ENCODE measurements at places on chromosomes 6 and 20. TPM values are rescaled to one million over a fixed set of nuclear protein-coding genes. Genes with fewer than 3 reads are reported as not detected.

LGSN gene
- total RNA-seq, result not detected

SYS1 gene
- total RNA-seq, result 28.9 TPM

PAX1 gene
- total RNA-seq, result not detected

MAP7 gene
- 2.0 TPM for total RNA-seq

TAGAP gene
- not detected for total RNA-seq

RSPO4 gene
- not detected for total RNA-seq

SMIM13 gene
- total RNA-seq, result 3.8 TPM

LIN28B gene
- total RNA-seq, result not detected

DACT2 gene
- not detected for total RNA-seq

USP49 gene
- total RNA-seq, result 2.2 TPM

WFDC8 gene
- not detected for total RNA-seq

THBD gene
- total RNA-seq, result 27.3 TPM

BPIFB1 gene
- total RNA-seq, result not detected

POLR1H gene
- total RNA-seq, result 25.0 TPM

TNNC2 gene
- total RNA-seq, result 2.2 TPM

TMEM244 gene
- total RNA-seq, result not detected

BCAS1 gene
- under 0.01 TPM for total RNA-seq

COMMD7 gene
- 32.3 TPM for total RNA-seq

GPSM3 gene
- 1.3 TPM for total RNA-seq

NOX3 gene
- not detected for total RNA-seq

GNRH2 gene
- 0.50 TPM for total RNA-seq

BNIP5 gene
- total RNA-seq, result not detected

RIPPLY2 gene
- 0.29 TPM for total RNA-seq

HECA gene
- 26.6 TPM for total RNA-seq

LST1 gene
- total RNA-seq, result not detected

EEF1A2 gene
- 0.87 TPM for total RNA-seq

SIRPD gene
- not detected for total RNA-seq

PLCB4 gene
- total RNA-seq, result 9.3 TPM

TRIM15 gene
- not detected for total RNA-seq

CCM2L gene
- not detected for total RNA-seq

HSPA12B gene
- total RNA-seq, result 5.1 TPM

NKX2-2 gene
- total RNA-seq, result not detected

ERVFRD-1 gene
- total RNA-seq, result not detected

CRIP3 gene
- total RNA-seq, result not detected

ZBTB46 gene
- 9.9 TPM for total RNA-seq

CDYL gene
- 20.8 TPM for total RNA-seq

GNMT gene
- total RNA-seq, result 0.17 TPM

CST4 gene
- not detected for total RNA-seq

KHDRBS2 gene
- total RNA-seq, result not detected
